ENCODE measurements at places on chromosomes 6 and 20.

DNA sequence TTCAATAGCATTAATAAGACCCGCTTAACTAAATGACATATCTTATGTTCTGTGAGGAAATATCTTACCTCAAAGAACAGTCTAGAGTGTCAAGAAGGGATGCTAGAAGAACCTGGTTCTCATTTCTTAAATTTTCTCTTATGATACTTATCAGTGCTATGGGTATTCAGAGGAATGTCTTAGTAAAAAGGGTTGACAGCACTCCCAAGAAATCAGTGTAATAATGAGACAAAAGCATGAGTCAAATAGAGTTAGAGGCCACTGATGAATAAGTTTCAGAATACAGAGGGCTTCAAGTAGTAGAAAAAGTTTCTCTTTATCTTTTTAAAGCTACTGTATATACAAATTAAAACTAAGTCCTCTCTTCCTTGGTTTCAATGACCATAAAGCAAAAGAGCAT is 242.8 kb downstream of the GJA1 start:
- no peak for DNase-seq

- no peak for DNase-seq
Measured at GRCh38 chr6:102986086-102986485, 1592.6 kb downstream of the GRIK2 start.

GRCh38 chr20:32294071-32294470 is 16.6 kb downstream of the KIF3B start:
- no peak for DNase-seq

- DNase-seq, result peak; percentile 97
Measured at GRCh38 chr6:78598966-78599365, 268.4 kb upstream of the IRAK1BP1 start.

DNA sequence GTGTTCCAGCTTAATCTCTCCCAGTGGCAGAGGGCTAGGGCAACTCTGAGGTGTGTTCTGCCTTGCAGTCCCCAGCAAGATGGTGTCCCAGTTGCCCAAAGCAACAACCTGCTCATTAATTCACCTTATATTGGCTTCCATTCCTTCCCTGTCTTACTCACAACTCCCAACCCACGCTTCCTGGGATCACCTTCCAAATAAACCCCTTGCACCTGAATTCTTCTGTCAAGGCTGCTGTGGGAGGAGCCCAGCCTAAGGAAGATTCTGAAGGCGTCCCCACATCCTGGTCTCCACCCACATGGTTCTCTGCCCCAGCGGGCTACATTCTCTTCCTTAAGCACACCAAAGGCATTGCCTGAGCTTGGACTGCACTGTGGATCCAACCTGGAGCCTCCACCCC is 116.6 kb upstream of the MAFB start:
- DNase-seq, result no peak

DNA sequence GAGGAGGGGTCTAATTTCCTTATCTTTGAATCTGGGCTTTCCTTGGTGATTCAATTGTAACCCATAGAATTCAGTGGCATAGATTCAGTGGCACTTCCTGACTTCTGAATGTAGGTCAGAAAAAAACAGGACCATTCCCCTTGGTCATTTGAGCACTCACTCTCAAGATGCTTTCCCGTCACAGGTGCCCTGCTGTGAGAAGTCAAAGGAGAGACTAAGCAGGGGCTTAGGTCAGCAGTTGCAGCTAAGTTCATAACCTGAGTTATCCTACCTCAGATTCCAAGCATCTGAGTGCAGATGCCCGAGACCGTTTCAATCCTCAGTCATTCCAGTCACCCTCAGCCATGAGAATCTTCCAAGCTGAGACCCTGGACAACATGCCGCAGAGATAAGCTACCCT is 506.6 kb downstream of the FRK start:
- no peak for DNase-seq

DNA sequence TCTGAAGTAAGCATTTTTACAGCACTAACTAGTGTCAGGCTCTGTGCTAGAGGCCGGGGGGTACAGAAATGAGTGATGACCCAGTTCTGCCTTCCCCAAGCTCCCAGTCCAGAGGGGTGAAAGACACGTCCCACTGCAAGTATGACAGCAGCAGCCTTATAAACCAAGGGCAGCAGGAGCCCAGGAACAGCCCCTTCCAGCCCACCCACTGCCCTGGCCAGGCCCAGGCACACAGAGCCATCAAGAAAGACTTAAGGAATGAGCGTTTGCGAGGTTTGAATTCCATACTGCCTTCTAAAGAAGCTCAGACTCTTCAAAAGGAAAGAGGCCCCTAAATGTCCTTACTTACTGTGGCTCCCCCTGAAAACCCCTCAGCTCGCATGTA is 10.0 kb downstream of the TRERF1 start:
- no peak for DNase-seq

GRCh38 chr20:54002741-54003140 is 67.7 kb downstream of the BCAS1 start:
- no peak for DNase-seq

Measured in foreskin fibroblast (primary cell).